ENCODE measurements at places on chromosomes 12 and 14.

- DNase-seq, result no peak
These were observed 497.5 kb downstream of the RERGL start for GRCh38 chr12:17592472-17592871.

GRCh38 chr12:48279601-48280000, 71.1 kb downstream of the ZNF641 start:
- no peak for DNase-seq

- peak; percentile 44 for DNase-seq
These were observed 20.5 kb downstream of the ZDHHC22 start for GRCh38 chr14:77120771-77121743.

DNA sequence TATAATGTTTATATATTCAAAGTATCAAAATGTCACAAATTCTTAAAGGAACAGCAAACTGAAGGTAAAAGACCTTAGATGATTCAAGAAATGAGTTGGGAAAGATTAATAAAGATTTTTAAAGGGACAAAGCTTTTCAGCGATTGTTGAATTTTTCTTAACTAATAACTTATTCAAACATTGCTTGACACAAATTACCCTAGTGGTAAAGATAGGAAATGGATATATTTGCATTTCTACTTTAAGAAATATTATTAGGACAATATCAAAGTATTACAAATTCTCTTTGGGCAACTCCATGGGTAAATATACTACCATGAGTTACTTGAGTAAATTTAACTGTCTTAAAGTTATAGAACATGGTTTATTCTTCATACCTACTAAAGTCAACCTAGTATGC, 266.0 kb upstream of the GARIN2 start:
- DNase-seq, result no peak

- DNase-seq, result no peak
These were observed 41.2 kb downstream of the TDP1 start for GRCh38 chr14:89996963-89997362.

DNA sequence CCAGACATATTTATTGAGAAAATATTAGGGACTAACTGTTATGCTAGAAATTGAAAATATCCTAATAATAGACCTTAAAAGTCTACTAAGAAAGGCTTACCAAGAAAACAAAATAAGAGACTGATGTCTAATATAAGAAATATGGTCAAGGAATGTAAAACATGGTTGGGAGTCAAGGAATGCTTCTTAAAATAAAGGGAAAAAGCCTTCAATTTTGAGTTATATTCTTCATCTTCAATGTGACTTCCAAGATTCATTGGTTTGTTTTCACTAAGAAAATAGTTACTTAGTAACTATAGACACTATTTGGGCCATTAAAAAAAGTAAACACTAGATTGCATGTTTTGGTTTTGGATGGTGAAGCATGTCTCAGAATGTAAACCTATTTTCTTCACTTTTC, 88.1 kb upstream of the ETV6 start:
- DNase-seq, result no peak

GRCh38 chr14:66008631-66009030, 477.5 kb upstream of the CCDC196 start:
- no peak for DNase-seq

DNA sequence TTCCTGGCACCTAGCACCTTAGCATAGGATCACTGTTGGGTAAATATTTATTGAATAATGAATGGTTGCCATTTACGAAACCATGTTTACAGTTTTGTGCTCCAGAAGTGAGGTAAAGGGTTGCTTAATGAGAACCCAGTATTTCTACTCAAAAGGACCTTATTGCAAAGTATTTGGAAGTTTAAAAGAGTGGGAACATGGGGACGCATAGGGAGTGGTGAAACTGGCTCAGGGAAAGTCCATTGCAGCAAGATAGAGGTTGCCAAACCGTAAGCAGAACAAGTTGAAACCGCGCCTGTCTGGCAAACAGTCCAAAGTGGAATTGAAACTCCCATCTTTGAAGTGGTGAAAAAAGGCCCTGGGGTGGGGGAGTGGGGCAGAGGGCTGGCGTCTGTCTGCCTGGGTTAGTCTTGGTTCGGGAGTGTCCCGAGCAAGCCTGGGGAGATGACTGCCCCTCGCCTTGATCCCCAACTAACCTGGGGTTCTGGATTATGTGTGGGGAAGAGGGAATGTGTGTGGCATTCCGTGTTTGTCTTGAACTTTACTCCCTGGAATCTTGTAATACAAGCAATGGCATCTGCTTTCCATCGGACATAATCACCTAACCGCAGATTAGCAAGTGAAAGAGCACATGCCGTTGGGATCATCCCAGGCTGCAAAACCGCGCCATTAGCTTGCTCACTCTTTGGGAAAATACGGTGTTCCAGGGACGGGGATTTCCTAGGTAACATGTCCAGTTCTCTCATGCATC, 7.2 kb downstream of the ALDH2 start:
- DNase-seq, result peak; percentile 51

DNA sequence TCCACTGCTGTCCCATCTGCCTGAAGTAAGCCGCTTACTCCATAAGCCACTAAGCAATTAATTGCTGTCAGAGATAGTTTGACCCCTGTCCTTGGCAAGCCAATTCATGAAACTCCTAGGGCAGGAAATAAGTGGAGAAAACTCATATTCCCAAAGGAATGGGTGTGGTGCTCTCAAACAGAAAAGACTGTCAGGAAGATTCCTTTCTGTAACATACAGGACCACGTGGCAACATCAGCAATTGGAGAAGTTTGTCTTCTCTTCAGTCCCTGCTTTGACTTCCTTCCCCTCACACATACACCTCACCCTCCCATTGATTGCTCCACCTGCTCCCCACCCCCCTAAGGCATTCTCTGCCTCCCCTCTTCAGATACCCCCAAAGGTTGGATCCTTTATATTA, 36.2 kb upstream of the MDM1 start:
- DNase-seq, result no peak

DNA sequence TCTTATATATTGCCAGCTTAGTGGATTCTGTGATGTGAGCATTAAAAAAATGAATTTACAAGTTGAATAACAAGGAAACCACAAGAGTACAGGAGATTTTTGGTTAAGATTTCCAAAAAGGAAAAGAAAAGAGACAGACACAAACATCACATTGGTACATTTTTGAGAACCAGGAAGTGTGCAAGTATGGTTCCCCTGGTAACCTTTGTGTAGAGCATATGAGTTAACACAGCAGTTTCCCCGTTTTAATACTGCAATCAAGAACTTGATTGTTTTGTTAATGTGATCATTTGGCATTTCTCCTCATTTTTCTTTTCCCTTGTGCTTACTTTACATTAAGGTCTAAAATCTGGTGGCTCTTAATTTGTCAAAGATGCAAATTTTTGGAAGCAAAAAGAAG, 490.4 kb upstream of the ATP2B1 start:
- no peak for DNase-seq

DNA sequence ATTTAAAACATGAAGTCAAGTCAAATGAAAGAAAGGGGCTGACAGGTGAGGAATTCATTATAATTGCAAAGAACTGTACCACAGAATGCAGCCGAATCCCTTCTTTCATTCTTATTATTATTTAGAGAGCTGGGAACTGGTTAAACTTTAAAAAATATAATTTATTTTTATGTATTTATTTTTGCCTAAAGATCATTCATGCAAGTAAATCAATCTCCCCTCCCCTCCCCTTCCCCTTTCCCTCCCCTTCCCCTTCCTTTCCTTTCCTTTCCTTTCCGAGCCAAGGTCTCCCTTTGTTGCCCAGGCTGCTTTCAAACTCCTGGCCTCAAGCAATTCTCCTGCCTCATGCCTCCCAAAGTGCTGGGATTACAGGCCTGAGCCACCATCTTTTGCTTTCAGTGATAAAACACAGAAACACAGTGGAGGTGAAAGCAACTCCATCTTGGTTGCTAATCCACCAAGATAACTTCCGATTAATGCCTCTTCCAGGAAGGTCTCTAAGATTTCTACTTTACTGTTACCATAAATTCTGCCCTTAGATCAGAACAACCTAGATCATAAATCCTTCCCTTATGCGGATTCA, 6.0 kb upstream of the UBC start:
- DNase-seq, result no peak

DNA sequence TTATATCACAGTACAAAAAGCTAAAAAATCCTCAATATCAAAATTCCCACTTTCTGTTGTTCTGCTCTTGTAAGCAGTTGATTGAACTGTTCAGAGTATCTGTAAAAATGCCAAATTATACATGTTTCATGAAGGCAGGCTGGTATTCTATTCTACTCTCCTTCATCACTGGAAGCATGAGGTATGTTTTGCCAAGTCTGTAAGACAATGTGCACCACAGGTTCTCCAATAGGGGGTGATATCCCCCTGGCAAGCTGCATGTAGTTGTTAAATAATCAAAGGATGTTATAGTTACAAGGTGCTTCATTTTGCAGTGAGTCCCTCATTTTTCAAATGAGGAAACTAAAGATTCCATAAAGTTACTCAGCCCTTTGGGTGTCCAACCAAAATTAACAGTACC, 15.1 kb upstream of the NEK9 start:
- no peak for DNase-seq

DNA sequence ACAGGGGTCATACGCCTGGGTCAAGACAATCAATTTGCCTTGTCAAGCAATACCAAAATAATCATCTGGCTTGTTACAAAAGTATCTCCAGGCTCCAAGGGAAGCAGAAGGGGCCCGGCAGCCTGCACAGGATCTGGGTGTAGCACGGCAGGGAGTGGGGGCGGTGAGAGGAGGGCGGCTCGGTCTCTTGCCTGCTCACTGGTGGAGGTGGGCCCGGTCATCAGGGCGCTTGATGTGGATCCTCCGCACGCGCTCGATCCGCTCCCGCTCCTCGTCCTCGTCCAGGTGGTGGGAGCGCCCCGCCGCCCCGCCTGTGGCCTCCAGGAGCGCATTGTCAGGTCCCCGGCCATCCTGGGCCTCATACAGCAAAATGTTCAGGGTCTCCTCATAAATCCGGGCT, 25.7 kb downstream of the KCTD10 start:
- DNase-seq, result no peak

DNA sequence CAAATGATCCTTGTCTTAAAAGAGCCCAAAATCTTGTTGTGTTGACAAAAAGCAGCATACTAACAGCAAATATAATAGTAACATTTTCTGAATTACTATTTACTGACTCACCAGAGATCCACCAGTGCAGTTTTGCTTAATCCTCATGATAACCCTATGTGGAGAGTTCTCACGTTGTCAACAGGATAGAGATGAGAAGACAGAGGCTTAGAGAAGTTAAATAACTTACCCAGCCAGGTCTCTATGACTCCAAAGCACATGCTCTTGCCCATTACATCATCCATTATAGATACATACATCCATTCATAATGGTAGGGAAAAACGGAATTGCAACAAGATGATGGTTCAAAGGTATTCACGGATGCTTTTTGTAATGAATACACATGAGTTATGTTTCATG, 111.9 kb downstream of the PAX9 start:
- DNase-seq, result no peak

GRCh38 chr14:21070610-21071224, 613 bp downstream of the ARHGEF40 start:
- peak; percentile 68 for DNase-seq

- no peak for DNase-seq
These were observed 125.6 kb upstream of the FGD4 start for GRCh38 chr12:32273712-32274111.

DNA sequence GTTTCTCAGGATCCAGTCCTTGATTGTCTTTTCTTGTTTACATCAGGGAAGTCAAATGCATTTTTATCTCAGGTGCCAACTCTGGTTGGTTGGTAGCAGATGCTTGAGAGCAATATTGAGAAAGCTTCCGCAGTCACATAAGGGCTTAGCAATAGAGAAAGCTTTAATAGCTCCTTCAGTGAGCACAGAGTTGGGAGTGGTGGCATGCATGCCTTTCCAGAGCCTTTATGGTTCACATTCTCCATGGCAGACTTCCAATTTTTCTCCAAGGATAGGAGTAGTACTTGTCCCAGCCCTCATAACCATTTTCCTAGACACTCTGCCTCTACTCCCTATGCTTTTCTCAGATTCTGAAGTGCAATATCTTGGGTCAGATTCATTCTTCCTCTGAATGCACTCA, 280.4 kb downstream of the AEBP2 start:
- DNase-seq, result no peak

GRCh38 chr14:75927564-75928087, 54.2 kb downstream of the TGFB3 start:
- no peak for DNase-seq

DNA sequence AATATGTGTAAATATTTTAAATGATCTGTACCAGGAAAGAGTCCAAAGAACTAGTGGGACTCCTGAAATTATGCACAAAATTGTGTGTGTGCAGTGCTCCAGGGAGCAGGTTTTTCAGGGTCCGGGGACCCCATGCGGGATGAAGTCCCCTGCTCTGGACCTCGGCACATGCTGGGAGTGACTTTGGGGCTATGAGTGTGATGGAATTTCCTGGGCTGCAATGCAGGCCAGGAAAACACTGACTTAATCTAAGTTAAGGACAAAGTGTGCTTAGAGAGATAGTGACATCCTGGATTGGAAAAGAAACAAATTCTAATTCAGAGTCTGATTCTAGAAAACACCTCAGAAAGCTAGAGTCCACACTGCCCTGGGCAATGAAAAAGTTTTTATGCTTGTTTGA, 6.2 kb upstream of the MYH6 start:
- DNase-seq, result no peak

GRCh38 chr14:77475432-77476115, 17.7 kb downstream of the AHSA1 start:
- DNase-seq, result no peak

DNA sequence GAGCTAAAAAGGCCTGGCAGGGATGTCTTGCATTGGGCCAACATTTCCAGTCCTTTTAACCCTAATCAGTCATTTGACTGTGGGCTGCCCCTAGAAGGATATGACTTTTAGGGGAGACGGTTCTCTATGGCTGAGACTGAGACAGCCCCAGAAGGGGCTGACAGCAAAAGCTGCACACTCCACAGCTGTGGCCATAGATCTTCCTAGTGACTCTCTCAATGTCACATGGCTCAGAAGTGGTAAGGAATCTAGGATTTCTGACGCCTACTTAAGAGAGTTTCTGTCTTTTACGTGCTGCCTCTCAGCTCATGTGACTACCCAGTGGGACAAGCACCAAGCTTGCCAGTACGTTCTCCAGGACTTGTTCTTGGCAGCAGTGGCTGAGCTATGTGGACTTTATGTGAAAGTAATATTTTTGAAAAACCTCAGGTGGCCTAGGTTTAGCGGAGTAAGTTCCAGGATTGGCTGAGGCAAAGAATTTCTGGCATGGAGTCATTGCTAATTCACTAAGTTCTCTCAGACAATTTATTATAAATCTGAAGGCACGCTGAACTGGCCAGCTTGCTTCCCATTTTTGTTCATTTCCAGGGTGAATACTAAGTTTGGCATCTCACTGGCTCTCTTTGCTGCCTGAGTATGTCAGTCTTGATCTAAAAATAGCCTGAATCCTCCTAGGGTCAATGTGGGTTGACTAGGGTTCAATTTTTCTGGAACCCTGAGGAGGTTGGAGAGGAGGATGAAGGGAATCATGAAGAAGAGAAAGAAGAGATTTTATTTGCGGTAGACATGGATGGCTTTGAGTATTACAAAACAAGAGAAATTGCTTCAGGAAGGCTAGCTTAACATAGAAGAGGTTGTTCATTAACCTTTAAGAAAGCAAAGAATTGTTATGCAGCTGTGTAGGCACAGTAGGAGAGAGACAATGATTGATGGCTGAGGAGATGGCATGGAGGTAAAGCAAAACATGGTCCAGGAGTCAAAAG, 271.8 kb downstream of the AEBP2 start:
- no peak for DNase-seq

- no peak for DNase-seq
These were observed 110.0 kb downstream of the FOXG1 start for GRCh38 chr14:28876572-28876945.

GRCh38 chr12:64390275-64390851, at the start of gene C12orf56:
Gene C12orf56 (minus strand): TSS chr12:64390758. CDS start chr12:64390565, 193 bp downstream.
- no peak for DNase-seq
